ENCODE measurements at places on chromosomes 7 and 10. TPM values are rescaled to one million over a fixed set of nuclear protein-coding genes. Genes with fewer than 3 reads are reported as not detected.

The MMD2 gene
- total RNA-seq: 2.4 TPM

The CYP2E1 gene
- 14.7 TPM for total RNA-seq

The CFAP70 gene
- total RNA-seq: 0.82 TPM

The HOXA3 gene
- total RNA-seq: not detected

The SCRN1 gene
- total RNA-seq: 88.5 TPM

The ELFN1 gene
- total RNA-seq: 5.7 TPM

The ODAD2 gene
- 0.82 TPM for total RNA-seq

The TAS2R4 gene
- 2.0 TPM for total RNA-seq

The GIMAP4 gene
- 9.0 TPM for total RNA-seq

The EPHB6 gene
- 29.3 TPM for total RNA-seq

The SFTPA1 gene
- total RNA-seq: not detected

The MARVELD1 gene
- 6.1 TPM for total RNA-seq

The SAMD9L gene
- total RNA-seq: 1.6 TPM
